ENCODE measurements at places on chromosomes 3 and 15.

- DNase-seq, result no peak
Observed at GRCh38 chr15:99006904-99007495, 592 bp downstream of the PGPEP1L start.

- no peak for DNase-seq
Observed at GRCh38 chr15:66069751-66070150, 183.8 kb downstream of the MEGF11 start.

- no peak for DNase-seq
Observed at GRCh38 chr3:16378920-16379319, 113.9 kb downstream of the OXNAD1 start.

GRCh38 chr3:52346623-52347530, 30.8 kb downstream of the DNAH1 start:
- DNase-seq, result no peak

DNA sequence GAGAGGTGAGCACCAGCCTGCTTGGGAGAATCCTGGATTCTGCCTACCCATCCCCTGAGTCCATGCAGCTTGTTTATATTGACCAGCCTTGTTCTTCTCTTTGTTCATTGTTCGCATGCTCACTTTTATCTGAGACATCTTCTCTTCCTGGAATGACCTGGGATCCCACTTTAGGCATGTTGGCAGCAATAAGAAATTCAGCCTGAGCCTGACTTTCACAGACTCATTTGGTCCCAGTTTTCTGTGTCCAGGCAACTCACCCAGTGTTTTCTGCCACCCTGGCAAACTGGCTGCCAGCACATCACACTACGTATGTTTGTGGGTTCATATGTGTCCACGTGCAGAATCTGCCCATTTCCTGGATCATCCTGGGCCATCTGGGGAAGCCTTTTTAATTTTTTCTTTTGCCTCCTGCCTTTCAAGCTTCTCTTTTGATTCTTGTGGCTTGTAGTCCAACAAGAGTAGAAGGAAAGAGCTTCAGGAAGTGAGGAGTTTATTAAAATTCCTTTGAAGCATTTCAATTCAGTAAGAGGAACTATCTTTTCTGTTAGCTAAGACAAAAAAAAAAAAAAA, 199.9 kb downstream of the FNDC3B start:
- DNase-seq, result no peak
